Stimulated activated CD8-positive, alpha-beta memory T cell treated with anti-CD3 and anti-CD28 coated beads, Interleukin-15, amount 100 ng/mL, for 24 hours (primary cell): ENCODE measurements at places on chromosomes 5 and 9.

- no peak for DNase-seq
Observed at GRCh38 chr9:127421057-127421456, 3.1 kb upstream of the ZNF79 start.

- no peak for DNase-seq
Observed at GRCh38 chr9:5643005-5643624, 14.2 kb downstream of the RIC1 start.

DNA sequence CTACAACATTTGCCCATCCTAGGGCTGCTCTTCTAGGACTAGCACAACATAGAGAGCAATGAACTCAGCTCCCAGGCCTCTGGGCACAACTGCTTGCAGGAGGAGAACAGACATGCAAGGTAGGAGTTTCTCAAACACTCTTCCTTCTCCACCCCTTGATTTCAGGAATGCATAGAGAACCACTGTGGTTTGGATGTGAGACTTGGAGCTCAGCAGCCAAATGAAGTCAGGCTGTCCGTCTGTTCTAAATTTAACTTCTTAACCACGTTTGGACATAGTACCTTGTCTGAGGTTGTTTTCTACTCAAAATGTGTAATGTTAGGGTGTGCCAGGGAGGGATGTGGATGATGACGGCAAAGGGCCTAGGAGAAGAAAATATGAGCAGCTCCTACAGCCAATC is 515.1 kb upstream of the TNC start:
- no peak for DNase-seq

GRCh38 chr9:127974769-127975261 is 6.0 kb downstream of the EEIG1 start:
- no peak for DNase-seq

GRCh38 chr9:126705767-126706697 is 92.3 kb downstream of the LMX1B start:
- DNase-seq: peak; percentile 53
